GM04504 (cell line): ENCODE measurements at places on chromosomes 4 and X.

- DNase-seq = no peak
These were observed 33.0 kb downstream of the PLAC1 start for GRCh38 chrX:134625315-134625718.

DNA sequence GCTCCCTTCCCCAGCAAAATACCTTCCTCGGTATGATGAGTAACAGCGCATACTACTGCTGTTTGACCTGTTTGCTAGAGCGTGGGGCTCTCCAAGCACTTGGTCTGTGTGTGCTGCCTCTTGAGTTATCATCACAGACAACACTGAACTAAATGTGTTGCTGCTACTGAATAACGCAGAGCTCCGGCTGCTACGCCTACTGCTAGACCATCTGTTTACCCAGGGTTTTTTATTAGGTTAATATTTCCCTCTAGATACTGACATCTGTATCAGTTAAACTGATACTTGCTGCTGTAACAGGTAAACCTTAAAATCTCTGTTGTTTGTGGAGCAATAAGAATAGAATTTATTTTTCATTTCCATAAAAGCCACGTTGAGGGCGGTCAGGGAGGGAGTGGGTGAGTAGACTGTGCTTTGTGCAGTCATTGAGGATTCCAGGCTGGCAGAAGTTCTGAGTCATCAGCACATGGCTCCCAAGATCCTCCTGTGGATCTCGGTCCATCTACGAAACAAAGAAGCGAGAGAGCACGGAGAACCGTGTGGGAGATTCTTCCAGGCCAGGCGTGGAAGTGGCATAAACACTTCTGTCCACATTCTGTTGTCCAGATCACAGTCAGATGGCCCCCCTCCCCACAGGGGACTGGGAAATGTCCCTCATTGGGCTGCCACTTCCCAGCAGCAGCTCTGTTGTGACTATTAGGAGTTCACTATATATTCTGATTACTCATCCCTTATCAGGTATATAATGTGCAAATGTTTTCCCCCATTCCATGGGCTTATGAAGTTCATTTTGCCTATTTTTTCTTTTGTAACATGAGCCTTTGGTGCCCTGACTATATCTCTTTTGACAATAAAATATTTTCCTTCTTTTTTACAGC, 14.1 kb downstream of the GRK4 start:
- peak; percentile 52 for DNase-seq

DNA sequence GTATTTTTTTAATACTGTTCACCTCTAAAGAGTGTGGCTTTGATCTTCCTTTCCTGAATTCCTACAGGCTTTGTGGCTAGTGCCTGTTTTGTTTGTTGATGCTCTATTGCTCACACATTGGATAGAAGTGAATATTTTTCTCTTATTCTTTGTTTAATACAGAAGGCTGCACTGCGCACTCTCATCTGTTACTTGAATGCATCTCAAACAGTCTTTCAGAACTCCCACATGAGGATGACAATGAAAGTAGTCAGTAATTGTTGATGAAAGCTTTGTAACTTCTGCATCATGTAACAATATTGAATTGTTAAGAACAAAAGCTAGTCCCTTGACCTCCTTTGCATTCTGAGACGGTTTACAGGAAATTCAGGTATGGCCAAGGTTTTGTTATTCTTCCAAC, 29.1 kb upstream of the GALNT7 start:
- DNase-seq = no peak

DNA sequence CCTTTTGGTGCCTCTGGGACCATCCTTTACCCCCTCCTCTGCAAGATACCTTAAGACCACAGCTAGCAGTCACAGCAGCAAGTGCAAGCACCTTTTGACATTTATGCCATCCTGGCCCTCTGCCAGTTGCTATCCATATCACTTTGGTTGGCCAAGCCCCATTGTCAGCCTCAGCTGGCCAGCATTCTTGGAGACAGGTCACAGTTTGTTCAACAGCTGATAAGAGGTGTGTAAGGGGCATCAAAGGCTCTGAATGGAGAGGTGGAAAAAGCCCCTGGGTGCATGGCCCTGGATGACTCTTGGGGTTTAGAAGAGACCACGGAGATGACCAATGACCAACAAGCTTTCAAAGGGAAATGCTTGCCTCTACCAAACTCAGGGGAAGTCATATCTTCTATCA, 133.6 kb upstream of the MAMLD1 start:
- DNase-seq = no peak

DNA sequence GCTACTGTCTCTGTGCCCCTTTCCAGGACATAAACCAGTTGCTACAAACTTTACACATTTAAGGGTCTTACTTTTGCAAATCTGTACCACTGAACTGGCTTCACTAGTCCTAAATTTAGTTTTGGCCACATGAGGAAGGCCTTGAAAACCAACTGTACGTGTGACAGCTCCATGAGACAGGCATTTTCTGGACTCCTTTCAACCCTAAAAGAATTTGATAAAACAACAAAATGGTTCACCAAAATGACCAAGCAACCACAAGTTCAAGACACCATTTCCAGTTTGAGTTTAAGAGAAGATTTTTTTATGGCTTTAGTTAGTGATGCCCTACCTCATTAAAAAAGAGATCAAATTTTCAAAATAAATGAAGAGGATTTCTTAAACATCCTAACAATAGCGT, 246.4 kb downstream of the ZNF674 start:
- no peak for DNase-seq

- DNase-seq = no peak
These were observed 82.5 kb downstream of the PPEF1 start for GRCh38 chrX:18789916-18790315.

- no peak for DNase-seq
These were observed 2.9 kb downstream of the AR start for GRCh38 chrX:67546496-67547423.

DNA sequence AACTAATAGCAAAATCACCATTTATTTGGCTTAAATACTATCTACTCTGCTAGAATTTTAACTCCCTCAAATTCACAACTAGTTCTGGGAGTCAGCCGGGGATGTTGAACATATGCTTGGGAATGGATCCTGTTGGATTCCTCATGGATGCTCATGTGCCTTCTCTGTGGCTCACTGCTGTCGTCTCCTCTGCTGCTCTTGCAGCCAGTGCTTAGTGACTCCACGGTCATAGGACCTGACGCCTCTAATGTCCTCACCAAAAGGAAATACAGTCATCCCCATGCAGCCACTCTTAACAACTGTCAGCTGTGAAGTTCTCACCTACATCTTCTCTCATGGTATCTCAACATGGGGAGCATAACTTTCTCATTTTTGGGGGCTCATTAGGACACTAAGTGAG, 59.4 kb downstream of the HMGB2 start:
- DNase-seq = no peak

- DNase-seq = no peak
These were observed 167.6 kb downstream of the DKK2 start for GRCh38 chr4:106868381-106869035.

DNA sequence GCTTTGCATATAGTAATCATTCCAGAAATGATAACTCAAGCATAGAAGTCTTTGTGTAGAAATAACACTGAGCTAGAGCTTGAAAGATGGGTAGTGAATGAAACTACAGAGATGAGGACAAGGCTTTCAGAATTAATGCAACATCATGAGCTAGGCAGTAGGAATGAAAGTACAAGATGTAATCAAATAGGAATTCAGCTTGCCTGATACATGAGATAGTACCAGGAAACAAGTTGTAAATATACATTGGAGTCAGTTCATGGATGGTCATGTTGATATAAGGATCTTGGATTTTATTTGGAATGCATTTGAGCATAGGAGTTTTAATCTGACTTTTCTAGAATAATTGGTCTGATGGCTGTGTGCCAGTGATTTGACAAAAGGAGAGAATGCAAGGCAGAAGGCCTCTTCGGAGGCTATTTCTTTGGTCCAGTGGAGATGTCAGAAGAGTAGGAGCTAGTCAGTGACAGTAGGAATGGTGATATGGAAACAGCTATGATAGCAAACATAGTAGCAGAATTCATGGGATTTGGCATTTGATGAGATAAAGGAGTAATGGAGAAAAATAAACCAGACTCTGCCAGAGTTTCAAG, 206.4 kb upstream of the PACRGL start:
- no peak for DNase-seq

DNA sequence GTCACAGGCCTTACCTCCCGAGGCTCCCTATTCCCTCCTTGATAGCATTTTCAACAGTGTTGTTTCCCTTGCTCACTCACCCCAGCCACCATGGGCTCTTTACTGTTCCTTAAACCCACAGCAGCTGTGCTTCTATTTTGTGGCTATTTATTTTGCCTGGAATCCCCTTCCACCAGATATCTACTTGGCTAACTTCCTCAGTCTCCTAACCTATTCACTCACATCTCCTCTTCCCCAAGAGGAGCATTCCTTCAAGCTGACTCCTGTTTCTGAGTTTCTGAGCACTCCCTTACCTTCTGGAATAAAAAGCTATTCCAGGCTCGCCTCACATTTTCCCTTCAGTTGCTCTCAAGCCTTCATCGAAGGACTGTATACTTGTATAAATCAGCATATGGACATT, 50.5 kb downstream of the CXCL1 start:
- DNase-seq = no peak

DNA sequence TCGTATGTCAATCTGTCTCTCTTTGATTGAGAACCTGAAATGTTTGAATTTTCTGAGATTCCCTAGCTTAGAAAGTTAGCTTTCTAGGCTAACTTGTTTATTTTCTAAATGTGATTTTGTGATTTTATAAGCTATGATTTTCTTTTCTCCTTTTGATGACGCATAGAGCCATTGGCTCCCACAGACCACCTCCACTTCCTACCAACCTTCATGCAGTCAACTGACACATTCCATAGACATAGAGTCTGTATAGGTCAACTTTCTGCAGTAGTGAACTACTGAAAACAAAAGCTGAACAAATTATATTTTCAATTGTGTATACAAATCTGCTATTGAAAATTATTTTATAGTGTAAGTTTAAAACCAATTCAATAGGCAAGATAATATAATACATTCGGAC, 2.8 kb upstream of the SULT1B1 start:
- DNase-seq = no peak

DNA sequence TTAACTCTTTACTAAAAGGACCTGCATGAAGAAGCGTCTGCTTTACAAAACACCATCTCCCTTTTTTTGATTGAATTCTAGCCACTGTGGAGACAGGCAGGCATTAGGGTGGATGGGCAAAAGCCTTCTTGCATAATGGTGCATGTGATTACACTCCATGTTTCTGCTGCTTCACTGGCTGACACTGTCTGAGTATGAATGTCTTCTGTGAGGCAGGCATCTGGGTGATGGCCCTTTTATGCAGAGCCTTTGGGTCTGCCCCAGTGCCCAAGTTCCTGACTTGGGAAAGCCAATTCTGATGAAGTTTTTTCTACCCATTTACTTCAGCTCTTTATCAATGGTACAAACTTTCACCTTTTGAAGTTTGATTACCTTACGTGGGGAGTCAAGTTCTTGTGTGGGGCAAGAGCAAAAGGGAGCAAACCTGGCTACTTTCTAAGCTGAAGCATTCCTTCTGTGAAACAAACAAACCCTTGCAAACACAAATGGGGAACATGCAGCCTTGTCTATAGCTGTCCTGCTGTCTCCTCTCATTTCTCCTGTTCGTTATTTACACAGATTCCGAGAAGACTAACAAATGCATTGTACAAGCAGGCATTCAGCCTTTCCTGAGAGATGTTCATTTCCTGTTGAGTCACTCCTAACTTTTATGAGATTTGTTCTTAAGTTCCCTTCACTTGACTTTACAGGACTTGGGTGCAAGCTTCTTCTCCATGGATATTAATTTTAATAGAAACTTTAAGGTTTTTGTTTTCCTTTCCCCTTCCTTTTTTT, 301.9 kb downstream of the TLL1 start:
- DNase-seq = no peak

GRCh38 chrX:129559783-129560182, 19.7 kb downstream of the OCRL start:
- DNase-seq = no peak

DNA sequence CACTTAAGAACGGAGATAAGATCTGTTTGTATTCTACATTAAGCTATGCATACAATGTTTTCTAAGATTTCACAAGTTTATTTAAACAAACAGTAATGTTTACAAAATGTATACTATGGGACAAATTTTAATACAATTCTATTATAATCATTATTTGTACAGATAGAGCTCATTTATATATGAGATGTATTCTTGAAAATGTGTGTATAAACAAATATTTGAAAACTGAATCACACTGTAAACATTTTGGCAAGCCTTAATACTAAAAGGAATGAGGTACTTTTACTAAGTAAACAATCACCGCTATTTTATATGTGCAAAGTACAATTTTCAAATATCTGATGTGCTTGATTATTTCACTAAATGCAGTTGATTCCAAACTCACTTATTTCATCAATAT, 119.2 kb upstream of the MAB21L2 start:
- DNase-seq = no peak

- no peak for DNase-seq
These were observed 46.8 kb upstream of the F9 start for GRCh38 chrX:139483699-139484098.

DNA sequence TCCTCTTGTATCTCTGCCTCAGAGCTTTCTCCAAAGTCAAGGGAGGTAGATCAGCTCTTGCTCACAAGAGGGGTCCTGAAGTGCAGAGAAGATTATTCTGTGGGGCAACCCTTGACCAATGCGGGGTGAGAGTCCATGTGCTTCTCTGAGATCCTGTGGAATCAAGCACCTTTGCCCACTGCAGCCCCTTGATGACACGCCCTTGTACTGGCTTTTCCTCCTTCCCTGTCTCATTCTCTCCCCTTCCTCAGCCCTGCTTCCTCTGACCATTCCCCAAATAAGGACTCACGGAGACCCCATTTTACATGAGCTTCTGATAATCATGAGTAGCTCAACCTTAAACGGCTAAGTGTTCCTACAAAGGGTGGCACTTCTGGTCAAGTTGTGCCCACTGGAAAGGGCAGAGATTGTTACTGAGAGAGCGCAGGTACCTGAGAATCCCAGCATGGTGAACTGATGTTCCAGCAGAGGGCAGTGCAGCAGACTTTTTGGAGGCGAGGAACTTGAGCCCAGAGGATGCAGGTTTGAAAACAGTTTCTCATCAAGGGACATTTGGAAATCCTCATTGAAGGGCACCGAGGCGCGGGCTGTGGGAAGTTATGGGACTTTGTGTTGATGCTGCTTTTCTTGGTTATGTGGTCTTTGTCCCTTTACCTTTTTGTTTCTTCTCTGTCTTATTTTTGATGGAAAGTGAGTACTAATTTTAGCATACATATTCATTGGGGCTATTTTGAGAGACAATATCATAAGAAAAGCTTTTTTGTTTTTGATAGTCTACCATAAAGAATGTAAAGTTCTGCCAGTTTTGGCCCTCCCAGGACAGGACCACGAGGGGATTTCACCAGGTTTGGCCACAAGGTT, 201.3 kb downstream of the RBM46 start:
- DNase-seq = peak; percentile 16

DNA sequence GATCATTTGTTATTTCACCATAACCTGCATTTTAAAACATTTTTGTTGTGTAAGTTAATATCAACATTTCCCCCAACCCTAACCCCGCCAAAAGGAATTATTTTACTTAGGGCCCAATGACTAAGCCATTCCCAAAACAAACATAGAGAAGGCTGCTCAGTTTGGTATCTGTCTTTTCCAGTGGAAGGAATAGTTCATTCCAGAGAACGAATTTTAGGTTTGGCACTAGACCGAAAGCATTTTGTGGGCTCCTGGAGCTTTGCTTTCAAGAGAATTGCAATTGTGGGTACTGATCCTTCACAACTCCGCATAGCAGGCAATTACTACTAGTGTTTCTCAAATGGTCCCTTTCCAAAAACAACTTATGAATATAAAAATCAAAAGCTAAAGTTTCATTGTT, 226.7 kb upstream of the MAD2L1 start:
- no peak for DNase-seq

- no peak for DNase-seq
These were observed 145.9 kb downstream of the PPP3CA start for GRCh38 chr4:101201421-101201820.
